ENCODE measurements at places on chromosomes 6 and 20.

GRCh38 chr6:4059115-4059777 lies 19.7 kb downstream of the FAM217A start:
- peak; percentile 69 for DNase-seq

DNA sequence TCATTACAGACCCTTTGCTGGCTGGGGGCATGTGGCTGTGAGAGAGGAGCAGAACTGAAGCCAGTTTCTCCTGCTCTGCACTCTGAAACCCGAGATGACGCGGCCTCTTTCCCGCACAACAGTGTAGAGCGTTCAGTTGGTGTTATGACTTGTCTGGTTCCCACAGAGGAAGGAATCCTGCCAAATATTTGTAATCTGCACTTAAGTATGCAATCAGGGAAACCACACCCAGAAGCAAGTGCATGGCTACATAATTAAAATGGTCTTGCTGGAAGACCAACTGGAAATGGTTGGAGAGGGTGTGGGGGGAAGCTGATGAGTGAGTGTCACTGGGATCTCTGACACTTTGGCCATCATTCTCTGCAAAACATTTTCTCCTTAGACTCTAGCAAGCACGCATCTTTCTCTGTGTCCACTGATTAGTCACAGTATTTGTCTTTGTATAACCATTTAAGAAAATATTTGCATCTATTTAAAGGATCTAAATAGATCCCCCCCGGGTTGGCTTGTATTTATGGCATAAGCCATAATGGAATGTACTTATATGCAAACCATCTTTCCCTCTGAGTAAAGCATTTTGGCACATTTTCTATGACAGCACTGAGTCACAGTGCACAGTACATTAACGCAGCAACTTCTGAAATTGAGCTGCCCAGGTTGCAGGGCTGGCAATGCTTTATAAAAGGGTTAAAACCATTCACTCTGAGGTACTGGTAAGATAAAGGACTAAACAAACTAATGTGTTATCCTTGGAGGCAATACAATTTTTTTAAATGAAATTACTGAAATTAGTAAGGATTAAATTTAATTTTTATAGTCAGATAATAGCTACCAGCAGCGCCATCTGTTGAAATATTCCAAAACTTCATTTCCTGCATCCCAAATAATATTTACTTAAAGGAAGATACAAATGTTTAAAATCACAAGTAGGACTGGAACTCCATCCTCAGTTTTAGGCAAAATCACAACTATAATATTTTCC lies 76.7 kb downstream of the FOXC1 start:
- no peak for DNase-seq

- DNase-seq: peak; percentile 51
These were observed 4.4 kb downstream of the CD83 start for GRCh38 chr6:14121936-14122344.

DNA sequence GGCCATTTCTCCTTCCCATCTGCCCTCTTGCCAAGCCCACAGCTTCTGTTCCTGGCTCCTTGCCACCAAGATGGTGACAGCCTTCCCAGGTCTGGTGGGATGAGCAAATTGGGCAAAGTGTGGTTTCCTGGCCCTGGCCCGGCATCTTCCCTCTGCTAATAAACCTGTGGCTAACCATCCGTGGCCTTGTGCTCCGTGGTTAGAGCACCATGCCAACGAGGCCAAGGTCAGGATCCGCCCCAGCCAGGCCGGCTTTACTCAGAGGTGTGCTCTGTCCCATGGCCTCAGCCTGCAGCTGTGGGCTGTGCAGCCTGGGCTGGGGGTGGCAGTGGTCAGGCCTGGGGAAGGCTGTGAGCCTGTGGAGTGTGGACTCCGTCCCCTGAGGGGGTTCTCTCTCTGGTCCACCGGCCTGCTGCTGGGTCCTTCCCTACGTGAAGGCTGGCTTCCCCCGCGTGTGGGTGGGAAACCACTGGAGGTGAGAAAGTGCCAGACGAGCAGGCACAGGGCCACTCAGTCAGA lies 117.4 kb downstream of the VEGFA start:
- DNase-seq: no peak

- no peak for DNase-seq
These were observed 2.6 kb downstream of the TRIM39 start for GRCh38 chr6:30329331-30329730.

DNA sequence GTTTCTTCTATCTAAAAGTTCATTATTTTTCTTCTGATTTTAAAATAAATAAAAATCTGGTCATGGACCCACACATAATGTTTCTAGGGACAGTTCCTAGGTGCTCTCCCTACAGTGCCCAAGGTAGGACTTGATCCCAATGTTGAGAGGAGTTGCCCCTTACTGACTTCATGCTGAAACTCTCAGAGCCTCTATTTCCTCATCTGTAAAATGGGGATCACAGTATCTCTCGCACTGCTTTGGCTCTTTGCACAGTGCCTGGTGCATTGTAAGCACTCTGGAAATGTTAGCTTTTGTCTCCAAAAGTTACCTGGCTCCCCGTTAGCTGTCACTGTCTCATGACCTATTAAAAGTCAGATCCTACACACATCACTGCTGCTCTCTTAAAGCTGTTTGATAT lies 205.5 kb downstream of the TSHZ2 start:
- no peak for DNase-seq

DNA sequence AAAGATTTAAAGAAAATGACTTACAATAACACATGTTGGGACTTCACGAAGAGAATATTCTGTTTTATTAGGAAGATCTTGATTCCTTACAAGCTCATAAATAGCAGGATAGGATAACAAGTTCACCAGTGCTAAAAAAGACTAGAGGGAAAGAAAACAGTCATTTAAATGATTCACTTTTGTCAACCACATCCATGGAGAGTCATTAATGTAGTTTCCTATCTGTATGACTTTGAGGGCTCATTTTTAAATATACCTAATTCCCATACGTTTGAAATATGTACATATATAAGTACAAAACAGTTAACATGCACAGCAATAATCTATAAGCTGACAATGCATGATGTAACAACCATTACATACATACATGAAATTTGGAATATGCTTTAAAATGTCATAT lies 111.1 kb downstream of the TBC1D32 start:
- DNase-seq: no peak

DNA sequence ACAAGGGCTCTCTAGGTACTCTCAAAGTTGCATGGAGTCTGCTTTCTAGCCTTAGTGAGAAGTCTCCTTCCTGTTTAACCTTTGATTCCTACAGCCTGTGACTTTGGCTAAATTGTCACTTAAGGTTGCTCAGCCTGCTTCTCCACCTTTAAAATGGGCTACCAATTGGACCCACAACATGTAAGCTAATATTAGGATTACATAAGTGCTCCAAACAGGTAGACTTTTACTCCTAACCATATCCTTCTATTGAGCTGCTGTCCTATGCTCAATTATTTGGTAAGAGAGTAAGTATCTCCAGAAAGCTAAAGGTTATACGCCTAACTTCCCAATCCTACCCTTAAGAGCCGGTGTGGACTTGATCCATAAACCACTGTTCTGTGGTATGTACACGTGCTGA lies 2.9 kb downstream of the PCNA start:
- no peak for DNase-seq

GRCh38 chr6:152423216-152424103 lies 213.7 kb downstream of the SYNE1 start:
- DNase-seq: no peak

GRCh38 chr6:50585441-50586330 lies 127.6 kb upstream of the TFAP2D start:
- DNase-seq: no peak

DNA sequence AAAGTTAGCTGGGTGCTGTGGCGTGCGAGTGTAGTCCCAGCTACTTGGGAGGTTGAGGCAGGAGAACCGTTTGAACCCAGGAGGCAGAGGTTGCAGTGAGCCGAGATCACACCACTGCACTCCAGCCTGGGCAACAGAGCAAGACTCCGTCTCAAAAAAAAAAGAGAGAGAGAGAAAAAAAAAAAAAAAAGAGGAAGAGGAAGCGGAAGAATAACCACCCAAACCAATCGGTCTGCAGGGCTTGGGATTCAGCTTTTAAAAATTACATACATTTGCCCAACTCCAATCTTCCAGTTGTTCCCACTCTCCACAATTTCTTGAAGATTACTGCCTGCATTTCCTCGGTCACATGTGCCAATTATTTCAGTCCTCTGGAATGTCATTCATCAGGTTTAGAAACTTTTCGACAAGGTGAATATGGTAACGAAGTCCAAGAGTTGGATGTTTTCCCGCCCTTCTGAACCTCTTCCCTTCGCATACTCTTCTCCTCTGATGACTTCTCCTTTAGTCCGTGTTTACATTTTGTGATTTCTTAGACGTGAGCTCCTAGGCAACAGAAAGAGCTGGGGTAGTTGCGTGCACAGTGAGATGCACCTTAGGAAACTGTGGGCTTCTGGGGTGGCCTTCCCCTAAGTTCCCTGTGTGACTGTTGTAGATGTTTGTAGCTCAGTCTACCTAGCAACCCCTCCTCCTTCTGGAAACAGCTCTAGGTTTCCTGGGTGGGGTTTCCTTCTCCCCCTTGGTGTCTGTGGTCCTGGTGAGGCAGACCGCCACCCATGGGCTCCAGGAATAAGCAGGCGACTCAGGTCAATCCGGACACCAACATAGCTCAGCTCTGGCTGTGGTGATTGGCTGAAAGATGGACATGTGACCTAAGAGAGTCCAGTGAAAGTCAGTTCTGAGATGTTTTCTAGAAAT lies 63.0 kb upstream of the NCOA3 start:
- no peak for DNase-seq

- no peak for DNase-seq
These were observed 180.2 kb downstream of the PACRG start for GRCh38 chr6:162907876-162908481.

GRCh38 chr6:87663434-87663833 lies 38.6 kb downstream of the AKIRIN2 start:
- DNase-seq: no peak

DNA sequence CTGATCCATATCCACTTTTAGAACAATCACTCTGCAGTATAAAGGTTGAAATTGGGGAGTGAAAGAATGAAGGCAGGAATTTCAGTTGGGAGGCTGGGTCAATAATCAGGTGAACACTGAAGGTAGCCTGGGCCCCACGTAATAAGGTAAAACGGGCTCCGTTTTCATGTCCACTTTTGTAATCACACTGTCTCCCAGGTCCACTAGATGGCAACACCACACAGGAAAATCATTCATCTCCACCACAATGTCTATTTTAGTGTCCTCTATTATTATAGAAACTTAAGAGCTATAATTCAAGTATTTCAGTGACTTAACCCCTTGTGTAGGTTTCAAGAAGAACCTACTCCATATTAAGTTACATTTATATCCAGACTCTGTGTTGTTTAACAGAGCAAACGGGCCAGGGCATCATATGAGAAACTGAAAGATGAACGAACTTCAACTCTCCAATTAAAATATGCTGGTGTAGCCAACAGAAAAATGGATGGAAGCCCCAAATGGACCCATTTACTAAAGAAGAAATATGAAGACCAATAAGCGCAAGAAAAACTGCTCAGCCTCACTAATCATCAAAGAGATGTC lies 45.9 kb upstream of the MC3R start:
- no peak for DNase-seq

DNA sequence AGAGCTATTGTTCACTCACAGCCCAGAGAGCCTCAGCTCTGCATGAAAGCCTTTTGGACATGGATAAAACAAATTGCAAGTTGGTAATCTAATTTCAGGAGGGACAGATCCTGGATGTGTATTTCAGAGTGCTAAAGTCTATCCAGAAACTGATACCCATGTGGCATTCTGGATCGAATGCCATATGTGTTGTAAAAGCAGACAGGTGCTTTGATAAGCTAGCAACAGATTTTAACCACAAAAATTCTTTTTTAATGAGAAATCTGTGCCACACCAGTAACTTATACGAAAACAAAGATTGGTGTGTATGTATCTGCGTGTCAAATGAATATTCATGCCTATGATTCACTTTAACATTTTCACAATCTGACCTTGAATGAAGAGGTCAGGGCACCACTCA lies 936.6 kb upstream of the MAP3K7 start:
- DNase-seq: no peak

DNA sequence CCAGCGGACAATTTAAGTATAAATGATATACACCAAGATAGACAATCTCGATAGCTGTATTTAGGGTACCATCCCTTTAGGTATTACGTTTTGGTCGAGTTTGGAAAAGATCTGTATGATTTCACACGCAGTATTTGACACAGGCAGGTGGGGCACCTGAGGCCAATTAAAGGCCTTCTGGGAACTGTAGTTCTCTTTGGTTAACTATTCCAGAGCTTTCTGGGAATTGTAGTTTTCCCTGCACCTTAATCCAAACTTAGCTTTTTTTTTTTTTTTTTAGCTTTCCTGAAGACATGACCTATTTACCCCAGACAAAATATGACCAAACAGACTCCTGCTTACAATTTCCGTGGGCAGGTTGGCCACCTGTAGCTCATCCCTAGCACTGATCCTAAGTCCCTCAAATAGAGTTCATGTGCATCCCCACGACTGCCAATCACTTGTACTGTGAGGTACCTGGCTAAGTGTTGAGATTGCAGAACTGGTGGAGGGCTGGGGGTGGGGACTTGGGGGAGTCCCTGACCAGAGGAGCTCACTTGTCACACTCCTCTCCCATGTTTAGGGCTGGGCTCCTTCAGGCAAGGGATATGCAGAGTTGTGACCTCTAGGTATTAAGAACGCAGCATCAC lies 999 bp upstream of the EHMT2 start:
- DNase-seq: peak; percentile 36

GRCh38 chr20:63747622-63748069 lies 8.1 kb downstream of the SLC2A4RG start:
- no peak for DNase-seq

DNA sequence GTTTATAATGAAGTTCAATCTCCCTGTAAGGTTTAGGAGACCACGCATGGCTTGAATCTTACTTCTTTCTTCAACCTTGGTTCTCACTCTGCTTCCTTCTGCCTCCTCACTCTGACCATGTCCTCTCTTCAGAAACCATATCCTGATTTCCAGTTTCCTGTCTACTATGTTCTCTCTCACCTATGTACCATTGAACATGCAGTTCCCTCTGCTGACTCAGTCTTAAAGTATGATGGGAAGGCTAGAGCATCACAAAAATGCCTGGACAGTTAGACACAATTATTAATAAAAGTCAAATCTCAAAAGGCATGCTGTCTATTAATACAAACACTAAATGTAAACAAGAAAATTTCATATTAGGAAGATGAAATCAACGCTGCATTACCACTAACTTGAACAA lies 151.6 kb downstream of the PRKN start:
- DNase-seq: no peak

- DNase-seq: no peak
These were observed at the start of gene HLA-DOB for GRCh38 chr6:32816746-32817204. TSS of gene HLA-DOB (minus strand) at chr6:32817002. CDS start at chr6:32816951, 51 bp downstream.

DNA sequence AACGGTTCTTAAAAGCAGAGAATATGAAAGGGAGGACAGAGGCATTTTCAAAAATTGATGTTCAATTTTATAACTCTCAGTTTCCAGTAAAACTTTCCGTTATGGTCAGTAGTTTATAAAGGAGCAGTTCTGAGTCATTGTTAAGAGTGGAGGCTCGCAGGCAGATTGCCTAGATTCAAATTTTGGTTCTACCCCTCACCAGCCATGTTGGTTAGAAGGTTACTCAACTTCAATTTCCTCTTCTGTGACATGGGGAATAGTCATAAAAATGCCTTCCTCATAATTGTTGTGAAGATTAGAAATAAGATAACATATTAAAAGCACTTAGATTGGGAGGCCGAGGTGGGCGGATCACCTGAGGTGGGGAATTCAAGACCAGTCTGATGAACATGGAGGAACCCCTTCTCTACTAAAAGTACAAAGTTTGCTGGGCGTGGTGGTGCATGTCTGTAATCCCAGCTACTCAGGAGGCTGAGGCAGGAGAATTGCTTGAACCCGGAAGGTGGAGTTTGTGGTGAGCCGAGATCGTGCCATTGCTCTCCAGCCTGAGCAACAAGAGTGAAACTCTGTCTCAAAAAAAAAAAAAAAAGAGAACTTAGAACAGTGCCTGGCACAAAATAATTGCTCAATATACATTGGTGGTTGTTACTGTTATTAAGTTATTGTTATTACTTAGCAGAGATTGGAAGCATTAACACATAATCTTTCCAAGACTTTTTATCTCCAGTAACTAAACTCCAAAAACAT lies 348.9 kb downstream of the NRN1 start:
- no peak for DNase-seq
